HL-60 (cell line): ENCODE measurements at places on chromosomes 3 and 15.

- no peak for DNase-seq
Observed at GRCh38 chr3:74516019-74516418, 98.4 kb downstream of the CNTN3 start.

DNA sequence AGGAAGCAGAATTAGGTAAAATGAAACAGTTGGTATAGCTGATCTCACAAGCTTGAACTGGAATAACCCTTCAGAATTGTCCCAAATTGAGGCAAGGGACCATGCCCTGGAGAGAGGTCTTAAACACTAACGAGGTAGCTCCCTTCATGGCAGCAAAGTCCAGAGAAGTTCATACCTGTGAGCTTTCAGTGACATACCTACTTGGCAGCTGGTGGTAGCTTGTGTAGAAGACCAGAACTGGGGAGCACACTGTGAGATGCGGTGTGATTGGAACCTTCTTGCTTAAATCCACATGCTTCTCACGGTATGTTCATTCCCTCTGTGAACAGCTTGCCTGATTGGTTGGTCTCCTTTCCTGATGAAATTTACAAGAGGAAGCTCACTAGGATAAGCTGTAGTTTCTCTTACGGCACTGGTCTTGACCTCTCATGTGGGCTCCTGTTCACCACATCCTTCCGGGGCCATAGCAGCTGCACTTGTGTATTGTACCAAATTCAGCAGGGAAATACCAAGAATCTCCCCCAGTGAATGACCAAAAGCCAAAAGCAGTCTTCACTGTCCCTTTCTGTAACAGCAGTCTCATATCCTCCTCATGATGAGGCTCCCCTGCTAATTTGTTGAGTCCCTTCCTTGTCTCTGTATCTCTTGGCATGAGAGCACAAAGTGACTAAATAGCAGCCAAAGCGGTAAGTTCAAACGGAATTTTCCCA lies 483.7 kb upstream of the FRG2C start:
- DNase-seq: no peak

GRCh38 chr3:151751161-151751560 lies 17.4 kb downstream of the AADACL2 start:
- DNase-seq: peak; percentile 47

- DNase-seq: no peak
Observed at GRCh38 chr3:108441518-108441917, 68.9 kb downstream of the MYH15 start.

GRCh38 chr3:124767264-124767663 lies 37.0 kb downstream of the UMPS start:
- DNase-seq: no peak

DNA sequence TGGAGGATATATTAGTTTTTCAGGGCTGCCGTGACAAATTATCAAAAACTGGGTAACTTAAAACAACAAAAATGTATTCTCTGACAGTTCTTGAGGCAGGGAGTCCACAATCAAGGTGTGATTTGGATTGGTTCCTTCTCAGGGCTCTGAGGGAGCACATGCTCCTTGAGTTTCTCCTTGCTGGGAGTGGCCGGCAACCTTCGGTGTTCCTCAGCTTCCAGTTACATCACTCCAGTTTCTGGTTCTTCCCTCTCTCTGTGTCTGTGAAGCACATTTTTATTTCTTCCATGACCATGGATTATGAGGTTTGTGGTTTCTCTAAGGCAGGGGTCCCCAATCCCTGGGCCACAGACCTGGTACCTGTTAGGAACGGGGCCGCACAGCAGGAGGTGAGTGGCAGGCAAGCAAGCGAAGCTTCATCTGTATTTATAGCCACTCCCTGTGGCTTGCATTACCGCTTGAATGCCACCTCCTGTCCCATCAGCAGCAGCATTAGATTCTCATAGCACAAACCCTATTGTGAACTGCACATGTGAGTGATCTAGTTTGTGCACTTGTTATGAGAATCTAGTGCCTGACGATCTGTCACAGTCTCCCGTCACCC lies 24.3 kb downstream of the LRRC28 start:
- DNase-seq: no peak

GRCh38 chr3:28467414-28467813 lies 118.8 kb upstream of the AZI2 start:
- no peak for DNase-seq

GRCh38 chr3:76888856-76889255 lies 151.0 kb upstream of the ROBO2 start:
- DNase-seq: no peak

- DNase-seq: no peak
Observed at GRCh38 chr3:100730524-100730923, 21.2 kb downstream of the TFG start.

- DNase-seq: no peak
Observed at GRCh38 chr3:192156382-192156781, 571.0 kb downstream of the FGF12 start.

DNA sequence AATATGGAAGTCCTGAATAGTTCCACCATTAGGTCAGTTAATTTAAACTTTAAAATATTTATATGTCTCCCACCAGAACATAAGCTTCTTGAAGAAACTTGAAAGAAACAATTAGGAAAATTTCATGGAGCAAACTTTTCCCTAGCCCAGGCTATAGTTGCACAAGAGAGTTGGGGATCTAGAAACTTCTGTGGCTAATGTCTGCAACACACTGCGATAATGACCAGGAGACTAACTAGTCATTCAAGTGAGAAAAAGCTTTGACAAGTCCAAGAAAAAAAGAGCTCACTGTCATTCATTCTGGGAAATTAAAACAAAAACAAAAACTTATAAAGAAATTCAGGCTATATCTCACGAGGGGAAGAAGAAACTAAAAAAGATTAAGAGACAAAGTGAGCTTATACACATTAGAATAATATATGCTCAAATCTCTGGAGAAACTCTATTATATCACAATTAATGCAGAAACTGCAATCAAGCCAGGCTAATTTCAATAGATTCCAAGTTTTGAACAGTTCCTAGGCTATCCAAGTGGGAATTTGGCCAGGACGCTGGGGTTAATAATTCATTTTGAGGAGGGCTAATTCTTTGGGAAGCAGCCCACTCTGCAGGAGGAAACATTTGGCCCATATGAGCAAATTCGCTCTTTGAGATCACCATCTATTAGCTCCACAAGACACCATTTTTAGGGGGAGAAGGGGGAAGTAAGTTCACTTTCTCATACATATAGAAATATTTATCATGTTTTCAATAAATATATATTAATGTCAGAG lies 134.6 kb downstream of the MEIS2 start:
- no peak for DNase-seq

GRCh38 chr15:55221090-55222011 lies 24.6 kb upstream of the RSL24D1 start:
- DNase-seq: peak; percentile 94

DNA sequence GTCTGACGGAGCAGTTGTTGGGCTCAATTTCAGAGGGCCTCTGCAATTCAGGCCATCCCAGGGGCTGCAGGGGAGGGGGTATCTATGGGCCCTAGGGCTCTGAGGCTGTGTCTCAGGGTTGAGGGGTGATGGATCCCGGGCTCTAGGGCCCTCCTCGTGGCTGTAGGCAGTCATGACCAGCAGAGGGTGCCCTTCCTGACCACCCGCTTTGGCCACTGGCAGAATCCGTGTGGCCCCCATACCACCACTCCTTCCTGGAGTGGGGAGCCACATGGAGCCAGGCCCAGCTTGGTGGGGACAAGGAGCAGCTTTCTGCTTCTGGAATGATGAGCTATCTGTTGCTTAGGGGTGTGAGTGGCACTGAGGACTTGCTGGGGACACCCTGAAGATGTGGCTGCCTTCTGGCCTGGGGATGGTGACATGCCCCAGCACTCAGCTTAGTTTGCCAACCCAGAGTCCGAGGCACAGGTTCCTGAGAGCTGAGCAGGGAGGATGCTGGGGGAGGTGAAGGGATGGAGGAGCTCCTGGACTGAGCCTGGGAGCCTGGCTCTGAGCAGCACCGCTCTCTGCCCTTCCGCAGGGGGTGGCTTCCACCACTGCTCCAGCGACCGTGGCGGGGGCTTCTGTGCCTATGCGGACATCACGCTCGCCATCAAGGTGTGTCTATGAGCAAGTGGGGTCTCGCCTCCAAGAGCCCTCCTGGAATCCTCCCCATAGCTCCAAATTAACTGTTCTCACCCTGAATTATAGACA lies 20.2 kb downstream of the HDAC11 start:
- no peak for DNase-seq

- no peak for DNase-seq
Observed at GRCh38 chr3:197201791-197202452, 96.5 kb downstream of the DLG1 start.

- DNase-seq: no peak
Observed at GRCh38 chr3:17013050-17013449, 128.3 kb downstream of the PLCL2 start.
